Activated naive CD4-positive, alpha-beta T cell (primary cell): ENCODE measurements at places on chromosomes 5 and 9.

GRCh38 chr9:108780942-108781734 lies 74.6 kb downstream of the ACTL7B start:
- no peak for DNase-seq

- peak; percentile 1 for DNase-seq
Observed at GRCh38 chr5:163564321-163564938, 59.0 kb downstream of the MAT2B start.

- no peak for DNase-seq
Observed at GRCh38 chr5:95087816-95088317, 197.0 kb downstream of the MCTP1 start.

- DNase-seq, result no peak
Observed at GRCh38 chr9:78871452-78872331, 574.8 kb downstream of the PSAT1 start.

- no peak for DNase-seq
Observed at GRCh38 chr9:7105095-7105494, 347.3 kb downstream of the KDM4C start.

DNA sequence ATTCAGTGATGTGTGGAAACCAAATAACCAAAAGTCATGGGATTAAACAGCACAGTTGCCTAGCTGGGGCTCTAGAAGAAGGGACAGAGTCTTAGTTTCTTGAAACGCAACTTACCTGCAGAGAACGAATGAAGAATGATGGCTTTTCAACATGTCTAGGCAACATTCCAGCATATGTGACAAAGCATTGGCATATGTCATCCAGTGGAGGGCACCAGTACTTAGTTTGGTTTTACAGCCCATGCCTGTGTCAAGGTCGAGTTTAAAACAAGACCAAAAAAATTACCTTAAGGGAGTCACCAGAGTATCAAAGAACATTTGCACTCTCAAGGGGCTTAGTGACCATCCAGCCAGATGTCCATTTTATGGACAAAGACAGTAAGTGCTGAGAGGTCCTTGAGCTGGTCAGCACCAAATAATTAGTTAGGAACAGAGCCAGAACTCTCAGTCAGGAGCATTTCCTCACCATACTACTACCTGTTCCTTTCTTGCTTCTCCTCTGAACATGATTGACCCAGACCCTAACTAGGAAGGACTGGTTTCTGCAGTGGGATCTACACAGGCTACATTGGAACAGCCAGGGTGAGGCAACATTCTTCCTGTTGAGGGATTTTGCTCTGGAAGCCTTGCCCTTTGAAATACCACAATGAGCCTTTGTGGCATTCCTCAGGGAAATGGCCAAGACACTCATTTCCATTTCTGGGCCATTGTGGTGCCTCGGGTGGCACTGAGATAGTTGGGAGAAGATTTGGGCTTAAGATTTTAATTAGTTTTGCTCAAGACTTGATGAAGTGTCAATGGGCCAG lies 75.4 kb upstream of the ANKH start:
- no peak for DNase-seq

DNA sequence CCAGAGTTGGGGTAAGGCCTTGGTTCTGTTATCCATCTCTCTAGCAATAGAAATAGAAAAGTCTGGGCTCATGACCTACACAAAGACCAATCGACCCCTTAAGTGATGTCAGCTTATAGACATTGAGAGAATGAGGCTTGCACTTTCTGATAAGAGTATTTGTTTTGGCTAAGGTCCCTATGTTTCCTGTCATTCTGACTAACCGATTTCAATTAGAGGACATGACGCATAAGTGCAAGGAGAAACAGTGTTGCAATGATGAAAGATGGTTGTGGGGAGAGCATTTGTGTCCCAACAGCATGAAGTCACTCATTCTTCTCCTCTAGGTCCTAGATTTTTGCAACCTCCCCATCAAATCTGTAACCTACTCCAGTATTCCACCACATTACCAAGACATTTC lies 255.1 kb downstream of the MAT2B start:
- DNase-seq, result no peak

GRCh38 chr9:105259731-105260612 lies 15.5 kb downstream of the SLC44A1 start:
- no peak for DNase-seq

GRCh38 chr9:95268681-95269080 lies 48.8 kb downstream of the FANCC start:
- no peak for DNase-seq

GRCh38 chr9:68844631-68845612 lies 139.9 kb downstream of the PIP5K1B start:
- no peak for DNase-seq

- no peak for DNase-seq
Observed at GRCh38 chr9:99069546-99069945, 35.4 kb upstream of the TGFBR1 start.

GRCh38 chr5:177957241-177957640 lies 38.8 kb downstream of the PROP1 start:
- no peak for DNase-seq

- DNase-seq, result no peak
Observed at GRCh38 chr9:127163409-127163808, 41.0 kb upstream of the ANGPTL2 start.

DNA sequence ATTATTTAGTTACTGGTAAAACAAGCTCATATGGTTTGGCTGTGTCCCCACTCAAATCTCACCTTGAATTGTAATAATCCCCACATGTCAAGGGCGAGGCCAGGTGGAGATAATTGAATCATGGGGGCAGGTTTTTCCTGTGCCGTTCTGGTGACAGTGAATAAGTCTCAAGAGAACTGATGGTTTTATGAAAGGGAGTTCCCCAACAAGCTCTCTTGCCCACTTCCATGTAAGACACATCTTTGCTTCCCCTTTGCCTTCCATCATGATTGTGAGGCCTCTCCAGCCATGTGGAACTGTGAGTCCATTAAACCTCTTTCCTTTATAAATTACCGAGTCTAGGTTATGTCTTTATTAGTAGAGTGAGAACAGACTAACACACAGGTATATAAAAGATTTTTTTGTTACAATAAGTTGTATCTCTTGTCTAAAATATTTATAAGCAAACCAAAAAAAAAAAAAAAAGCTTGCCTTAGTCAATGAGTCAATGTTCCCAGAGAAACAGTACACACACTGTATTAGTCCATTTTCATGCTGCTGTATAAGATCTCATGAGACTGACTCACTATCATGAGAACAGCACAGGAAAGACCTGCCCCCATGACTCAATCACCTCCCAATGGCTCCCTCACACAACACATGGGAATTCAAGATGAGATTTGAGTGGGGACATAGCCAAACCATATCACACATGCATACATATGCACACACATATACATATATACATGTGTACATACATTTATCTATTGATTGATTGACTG lies 138.3 kb downstream of the BASP1 start:
- DNase-seq, result no peak

DNA sequence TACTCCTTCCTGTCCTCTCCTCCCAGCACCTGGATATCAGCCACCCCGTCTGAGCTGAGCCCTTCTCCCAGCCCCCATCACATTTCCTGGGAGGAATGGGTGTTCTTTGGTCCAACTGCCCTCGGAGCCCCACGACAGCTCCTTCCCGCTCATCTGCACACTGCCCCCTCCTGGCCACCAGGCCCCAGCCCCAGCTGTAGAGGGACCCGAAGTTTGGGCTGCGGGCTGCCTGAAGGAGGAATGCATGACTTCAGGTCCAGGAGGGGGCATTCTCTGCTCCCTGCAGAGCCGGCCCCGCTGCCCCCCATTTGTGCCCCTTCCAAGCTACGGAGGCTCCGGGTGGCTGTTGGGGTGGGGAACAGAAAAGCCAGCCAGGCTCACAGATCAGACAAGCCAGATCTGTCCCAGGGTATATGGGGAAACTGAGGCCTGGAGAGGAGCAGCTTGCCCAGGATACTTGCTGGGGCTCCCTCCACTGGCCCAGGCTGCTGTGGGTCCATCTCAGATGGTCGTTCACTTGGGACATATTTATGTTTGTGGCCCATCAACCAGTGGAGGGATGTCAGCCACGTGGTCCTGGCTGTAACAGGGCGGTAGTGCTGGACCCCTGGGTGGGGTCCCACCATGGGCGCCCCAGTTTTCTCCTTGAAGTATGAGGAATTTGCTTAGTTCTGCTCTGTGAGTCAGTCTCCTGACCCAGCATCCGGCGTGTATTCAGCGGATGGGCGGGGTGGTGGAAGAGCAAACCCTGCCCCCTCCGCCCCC lies 33.1 kb downstream of the DAB2IP start:
- DNase-seq, result no peak

GRCh38 chr5:63081402-63081801 lies 502.8 kb downstream of the LRRC70 start:
- DNase-seq, result no peak

DNA sequence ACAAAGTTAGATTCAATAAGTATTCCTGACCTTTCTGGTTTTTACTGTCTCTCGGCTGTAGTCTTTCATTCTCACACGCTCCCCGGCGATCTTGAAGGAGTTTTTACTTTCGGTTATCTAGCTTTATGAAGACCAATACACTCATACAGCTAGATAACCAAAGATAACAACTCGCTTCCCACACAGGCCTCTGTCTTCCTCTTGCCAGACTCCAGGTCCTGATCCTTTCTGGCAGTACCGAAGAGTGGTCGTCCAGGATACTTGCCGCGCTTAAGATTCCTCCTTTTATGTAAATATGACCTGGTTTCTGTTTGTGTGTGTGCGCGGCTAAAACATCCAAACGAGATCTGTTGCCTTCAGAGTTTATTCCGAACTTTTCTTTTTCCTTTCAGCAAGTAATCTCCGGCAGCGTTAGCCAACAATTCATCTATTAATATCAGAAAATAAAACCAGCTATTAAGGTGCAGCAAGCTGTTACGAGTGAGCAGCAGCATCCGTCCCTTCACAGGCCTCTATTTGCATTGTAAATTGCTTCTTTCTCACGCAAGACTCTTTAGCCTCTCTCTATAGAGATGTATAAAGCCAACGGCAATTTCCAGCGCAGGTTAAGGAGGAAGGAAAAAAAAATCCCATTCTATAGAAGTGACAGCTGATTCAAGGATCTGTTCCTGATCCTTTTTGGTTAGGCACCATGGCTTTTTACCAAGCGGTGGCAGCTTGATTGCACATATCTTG lies 216.1 kb downstream of the MEF2C start:
- DNase-seq, result no peak

DNA sequence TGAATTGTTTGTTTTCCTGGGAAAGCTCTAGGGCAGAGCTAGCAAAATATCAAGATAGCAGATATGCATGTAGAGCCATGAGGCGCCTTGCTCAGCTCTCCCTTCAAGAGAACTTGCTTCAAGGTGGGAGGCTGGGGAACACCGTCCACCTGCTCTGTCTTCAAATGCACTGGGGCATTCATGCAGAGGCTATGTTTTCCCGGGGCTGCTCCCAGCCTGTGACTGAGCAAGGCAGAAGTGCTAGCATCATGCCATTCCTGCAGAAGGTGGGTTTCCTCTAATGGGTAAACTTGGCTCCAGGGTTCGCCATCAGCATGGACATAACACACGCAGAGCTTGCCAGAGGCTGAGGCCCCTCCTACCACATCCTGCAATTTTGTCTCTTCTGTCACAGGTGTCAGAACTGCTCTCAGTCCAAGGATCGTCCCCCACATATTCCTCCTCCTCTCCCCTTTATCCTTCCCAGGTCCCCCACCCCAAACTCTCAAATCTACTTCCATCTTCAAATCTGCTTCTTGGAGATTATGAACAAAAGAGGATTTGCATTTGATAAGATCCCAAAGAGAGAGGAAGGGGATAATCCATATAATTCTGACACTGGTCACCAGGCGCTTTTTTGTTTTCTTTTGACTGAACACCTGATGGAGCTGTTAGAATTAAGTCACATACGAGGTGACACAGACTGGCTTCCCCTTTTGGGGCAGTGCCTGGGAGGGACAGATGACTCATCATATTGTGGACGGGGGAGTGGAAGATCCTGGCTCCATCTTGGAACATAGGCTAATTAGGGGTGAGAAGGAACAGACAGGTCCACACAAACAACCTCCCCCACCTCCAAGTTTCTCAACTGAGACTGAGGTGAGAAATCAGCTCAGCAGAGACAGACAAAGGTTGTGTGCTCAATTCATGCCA lies 85.0 kb upstream of the TAF11L2 start:
- DNase-seq, result no peak

GRCh38 chr5:16755641-16756040 lies 138.8 kb upstream of the RETREG1 start:
- DNase-seq, result no peak

GRCh38 chr5:94174748-94175411 lies 433.5 kb upstream of the POU5F2 start:
- no peak for DNase-seq

- DNase-seq, result no peak
Observed at GRCh38 chr9:17330097-17330496, 195.3 kb downstream of the CNTLN start.

DNA sequence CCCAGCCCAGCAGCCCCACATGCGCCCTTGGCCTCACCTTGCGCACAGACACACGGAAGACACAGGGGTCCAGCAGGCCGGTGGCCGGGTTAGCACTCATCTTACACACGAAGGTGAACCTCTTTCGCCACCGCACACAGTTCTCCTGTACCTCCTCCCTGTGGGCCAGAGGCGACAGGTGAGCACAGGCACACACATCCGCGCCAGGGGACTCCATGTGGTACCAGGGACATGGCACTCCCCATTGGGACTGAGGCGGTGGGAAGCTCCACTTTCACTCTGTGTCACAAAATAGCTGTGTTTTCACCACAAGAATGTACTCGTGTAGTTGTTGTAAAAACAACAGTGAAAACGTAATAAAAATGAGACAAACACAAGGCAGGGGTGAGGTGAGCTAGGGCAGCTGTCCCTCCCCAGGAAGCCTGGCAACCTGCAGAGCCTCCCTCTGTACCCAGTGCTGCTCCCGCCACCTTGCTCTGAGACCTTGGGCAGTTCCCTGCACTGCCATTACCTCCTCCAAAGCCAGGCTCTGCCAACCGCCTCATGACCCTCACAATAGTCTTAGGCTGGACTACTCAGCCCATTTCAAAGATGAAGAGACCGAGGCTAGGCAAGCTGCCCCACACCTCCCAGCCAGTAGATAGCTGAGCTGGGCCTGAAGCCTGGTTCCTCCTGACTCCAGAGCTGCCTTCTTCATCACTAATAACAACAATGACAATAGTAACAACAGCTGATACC lies 16.3 kb upstream of the DPM2 start:
- no peak for DNase-seq
